Chondrocyte (in vitro differentiated cells): ENCODE measurements at places on chromosomes 4 and X. TPM values are rescaled to one million over a fixed set of nuclear protein-coding genes. Genes with fewer than 3 reads are reported as not detected.
A peak's percentile ranks its signal among the peaks of the same experiment; 100 is the strongest.

DNA sequence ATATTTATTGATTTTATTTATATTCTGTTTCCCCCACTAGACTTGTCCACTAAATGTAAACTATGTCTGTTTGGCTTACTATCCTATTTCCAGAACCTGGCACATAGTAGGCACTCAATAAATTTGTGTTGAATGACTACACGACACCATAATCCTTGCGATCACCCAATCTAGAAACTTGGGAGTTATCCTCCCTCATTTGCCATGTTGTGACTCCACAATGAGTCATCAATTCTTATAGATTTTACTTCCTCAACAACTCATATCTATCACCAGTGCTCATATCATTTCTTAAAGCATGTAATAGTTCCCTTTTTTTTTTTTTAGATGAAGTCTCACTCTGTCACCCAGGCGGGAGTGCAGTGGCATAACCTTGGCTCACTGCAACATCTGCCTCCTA is 39.9 kb upstream of the VAMP7 start:
- DNase-seq = no peak

SMR3B gene
- not detected in 3 replicates for total RNA-seq

- no peak for DNase-seq
Measured at GRCh38 chr4:137644201-137644600, 111.9 kb upstream of the PCDH18 start.

- no peak for DNase-seq
Measured at GRCh38 chrX:28552322-28552721, 34.9 kb upstream of the IL1RAPL1 start.

GRCh38 chrX:134256684-134257083 is 19.7 kb downstream of the CCDC160 start:
- DNase-seq = no peak

STPG2 gene
- 0.12 to 0.77 TPM in 2 of 3 replicates, not detected in the other for total RNA-seq

DNA sequence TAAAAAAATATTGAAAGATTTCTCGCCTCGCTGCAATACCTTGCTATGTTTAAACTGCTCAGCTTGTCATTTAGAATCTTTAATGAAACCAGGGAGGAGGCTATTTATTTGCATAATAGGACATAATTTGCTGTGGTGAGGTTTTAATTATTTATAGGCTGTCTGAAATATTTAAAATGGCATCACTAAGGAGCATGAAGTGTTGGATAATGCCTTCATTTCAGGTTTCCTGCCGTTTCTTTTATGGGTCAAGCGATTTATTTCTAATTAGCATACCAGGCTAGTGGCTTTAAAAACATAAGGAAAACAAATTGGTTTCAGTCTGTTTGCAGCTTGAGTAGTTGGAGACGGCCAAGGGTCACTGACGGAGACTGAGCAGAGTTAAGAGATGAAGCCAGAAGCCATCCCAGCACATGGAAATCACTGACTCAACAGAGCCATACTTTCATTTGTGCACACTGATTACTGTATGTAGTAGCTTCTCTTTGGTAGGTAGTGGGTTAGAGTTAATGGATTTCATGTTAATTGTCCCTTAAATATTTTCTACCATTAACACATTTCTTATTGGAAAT is 1962.4 kb upstream of the TENM3 start:
- no peak for DNase-seq

- no peak for DNase-seq
Measured at GRCh38 chr4:182819751-182820150, 97.4 kb downstream of the DCTD start.

CTAG1B gene
- total RNA-seq = not detected in 3 replicates

- DNase-seq = no peak
Measured at GRCh38 chr4:168618577-168619265, 121.9 kb downstream of the PALLD start.

GRCh38 chr4:123444290-123444731 is 47.7 kb downstream of the SPRY1 start:
- DNase-seq = no peak

GYPA gene
- total RNA-seq = not detected in 3 replicates

PLXNB3 gene
- total RNA-seq = 8.5 to 36.3 TPM (median 34.8 TPM) in 3 replicates

- DNase-seq = no peak
Measured at GRCh38 chr4:96486563-96486962, 646.7 kb downstream of the PDHA2 start.

DNA sequence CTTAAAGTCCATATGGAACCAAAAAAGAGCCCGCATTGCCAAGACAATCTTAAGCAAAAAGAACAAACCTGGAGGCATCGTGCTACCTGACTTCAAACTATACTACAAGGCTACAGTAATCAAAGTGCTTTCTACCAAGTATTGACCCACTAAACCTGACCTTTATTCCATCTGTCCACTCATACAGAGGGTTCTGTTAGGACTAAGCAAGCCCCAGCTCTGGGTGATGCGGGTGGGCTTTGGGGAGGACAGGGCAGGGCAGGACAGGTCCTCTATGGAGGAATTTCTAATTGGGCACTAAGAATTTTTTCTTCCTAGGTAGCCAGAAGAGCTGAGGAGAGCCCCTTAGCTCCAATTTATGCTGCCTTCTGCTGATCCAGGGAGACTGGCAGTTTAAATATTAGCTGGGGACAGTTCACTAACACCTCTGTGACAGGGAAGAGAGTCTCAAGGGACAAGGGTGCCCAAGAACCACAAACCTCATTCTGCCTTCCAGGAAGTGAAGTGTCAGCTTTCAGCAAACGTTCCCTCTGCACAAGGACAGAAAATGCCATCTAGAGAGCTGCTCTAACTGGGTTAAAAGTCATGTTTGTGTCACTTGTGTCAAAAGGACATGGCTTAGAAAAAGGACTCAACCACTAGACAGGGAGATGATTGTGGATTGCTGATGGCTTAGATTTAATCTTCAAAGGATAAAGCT is 143.2 kb downstream of the KIT start:
- no peak for DNase-seq

MID2 gene
- total RNA-seq = 18.0 to 19.8 TPM (median 18.7 TPM) in 3 replicates

GRCh38 chr4:79904331-79904730 is 168.7 kb downstream of the ANTXR2 start:
- DNase-seq = no peak

GRCh38 chr4:154998284-154998683 is 210.2 kb upstream of the NPY2R start:
- DNase-seq = no peak

PABPC1L2B gene
- not detected in 3 replicates for total RNA-seq

DNA sequence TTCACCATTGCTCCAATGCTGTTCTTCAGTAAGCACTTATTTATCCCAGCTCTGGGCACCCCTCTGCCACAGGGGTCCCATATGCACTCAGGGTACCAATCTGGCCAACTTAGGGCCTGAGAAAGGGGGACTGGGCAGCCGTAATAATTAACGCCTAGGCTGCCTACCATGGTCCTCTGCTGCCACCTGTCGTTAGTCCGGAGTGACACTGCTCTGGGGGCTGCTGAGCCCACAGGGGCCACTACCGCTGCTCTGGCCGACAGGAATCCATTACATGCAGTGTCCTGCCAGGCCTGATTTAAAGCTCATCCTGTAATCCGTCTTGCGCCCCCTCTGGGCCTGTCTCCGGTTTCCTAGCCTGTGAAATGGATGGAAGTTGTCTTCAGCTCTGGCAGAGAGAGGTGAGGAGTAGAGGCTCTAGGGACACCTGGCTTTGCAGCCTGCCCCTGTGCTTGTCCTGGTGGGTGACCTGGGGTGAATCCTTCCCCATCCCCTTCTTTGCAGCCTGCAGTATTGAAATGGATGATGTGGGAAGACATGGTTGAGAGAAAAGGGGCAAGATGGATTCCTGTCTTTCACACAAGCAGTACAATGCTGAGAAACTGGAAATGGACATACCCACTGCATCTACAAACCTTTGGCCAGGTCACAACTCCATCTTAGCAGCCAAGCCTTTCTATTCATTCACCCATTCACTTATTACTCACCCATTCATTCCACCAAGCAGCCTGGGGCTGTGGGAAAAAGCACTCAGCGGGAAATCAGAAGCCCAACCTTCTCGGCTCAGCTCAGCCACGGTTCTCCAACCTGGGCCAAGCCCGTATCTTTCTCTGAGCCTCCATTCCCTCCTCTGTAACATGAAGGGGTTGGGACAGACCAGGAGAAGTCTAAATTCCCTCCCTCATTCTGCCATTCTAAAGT is 116.3 kb upstream of the NALF2 start:
- no peak for DNase-seq

- DNase-seq = no peak
Measured at GRCh38 chr4:126697748-126698147, 935.0 kb upstream of the INTU start.

MAOB gene
- total RNA-seq = 0.36 to 3.2 TPM (median 2.9 TPM) in 3 replicates

EIF2S3 gene
- total RNA-seq = 241 to 295 TPM (median 288 TPM) in 3 replicates

DNA sequence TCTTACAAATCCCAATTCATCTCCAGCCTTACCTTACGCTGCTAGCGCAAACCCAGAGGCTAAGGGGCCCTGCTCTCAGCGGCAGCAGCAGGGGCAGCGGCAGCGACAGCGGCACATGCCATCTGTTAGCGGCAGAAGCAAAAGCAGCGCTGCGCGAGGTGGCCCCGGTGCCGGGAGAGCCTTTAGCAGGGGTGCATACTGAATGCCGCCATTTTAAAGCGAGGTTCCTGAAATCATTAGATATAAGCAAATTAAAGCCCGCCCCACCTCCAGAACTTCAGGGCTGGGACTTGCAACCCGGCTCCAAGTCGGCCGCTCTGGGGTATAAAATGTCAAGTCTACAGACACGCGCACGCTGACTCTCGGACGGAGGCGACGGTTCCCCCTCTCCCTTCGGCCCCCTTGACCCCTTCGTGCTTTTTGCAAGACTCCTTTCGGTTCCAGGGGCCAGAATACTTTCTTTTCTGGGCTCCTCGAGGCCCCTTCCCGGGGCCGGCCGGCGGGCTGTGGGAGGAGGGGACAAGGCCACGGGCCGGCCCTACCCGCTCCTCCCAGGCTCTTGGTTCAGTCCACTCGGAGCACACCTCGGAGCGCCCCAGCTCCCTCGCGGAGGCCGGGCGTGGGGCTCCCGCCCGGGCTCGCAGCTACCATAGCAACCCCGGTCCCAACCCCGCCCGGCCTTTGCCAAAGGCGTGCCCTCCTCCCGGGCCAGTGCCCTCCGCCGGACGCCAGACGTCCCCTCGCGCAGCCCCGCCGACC is at the start of gene MBNL3:
Gene MBNL3, minus strand, starts transcription at position 220 of the 759 bp plus-strand sequence. CDS start 49,427 bp downstream, outside the sequence.
- DNase-seq = peak; percentile 92

DCAF4L1 gene
- 0.10 to 0.24 TPM in 2 of 3 replicates, not detected in the other for total RNA-seq

- DNase-seq = no peak
Measured at GRCh38 chr4:145618210-145618931, 814 bp upstream of the MMAA start.

RPA4 gene
- 0.12 to 0.34 TPM (median 0.28 TPM) in 3 replicates for total RNA-seq

DNA sequence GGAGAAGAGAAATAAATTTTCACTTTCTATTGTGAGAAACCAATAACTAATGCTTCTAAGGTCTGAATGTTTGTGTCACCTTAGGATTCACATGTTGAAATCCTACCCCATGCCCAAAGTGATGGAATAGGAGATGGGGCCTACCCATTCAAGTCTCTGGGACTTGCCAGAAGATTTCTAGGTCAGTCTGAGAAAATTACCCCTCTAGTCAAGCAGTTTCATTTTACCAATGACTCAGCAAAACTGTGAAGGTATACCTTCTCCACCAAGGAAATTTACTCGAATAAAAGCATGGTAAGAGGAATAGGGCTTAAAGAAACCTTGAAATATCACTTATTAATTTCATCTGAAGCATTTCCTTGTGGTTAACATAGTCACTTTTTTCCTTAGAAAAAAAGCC is 23.5 kb upstream of the PAPSS1 start:
- no peak for DNase-seq

PLP1 gene
- 0.77 to 1.2 TPM (median 1.1 TPM) in 3 replicates for total RNA-seq

DNA sequence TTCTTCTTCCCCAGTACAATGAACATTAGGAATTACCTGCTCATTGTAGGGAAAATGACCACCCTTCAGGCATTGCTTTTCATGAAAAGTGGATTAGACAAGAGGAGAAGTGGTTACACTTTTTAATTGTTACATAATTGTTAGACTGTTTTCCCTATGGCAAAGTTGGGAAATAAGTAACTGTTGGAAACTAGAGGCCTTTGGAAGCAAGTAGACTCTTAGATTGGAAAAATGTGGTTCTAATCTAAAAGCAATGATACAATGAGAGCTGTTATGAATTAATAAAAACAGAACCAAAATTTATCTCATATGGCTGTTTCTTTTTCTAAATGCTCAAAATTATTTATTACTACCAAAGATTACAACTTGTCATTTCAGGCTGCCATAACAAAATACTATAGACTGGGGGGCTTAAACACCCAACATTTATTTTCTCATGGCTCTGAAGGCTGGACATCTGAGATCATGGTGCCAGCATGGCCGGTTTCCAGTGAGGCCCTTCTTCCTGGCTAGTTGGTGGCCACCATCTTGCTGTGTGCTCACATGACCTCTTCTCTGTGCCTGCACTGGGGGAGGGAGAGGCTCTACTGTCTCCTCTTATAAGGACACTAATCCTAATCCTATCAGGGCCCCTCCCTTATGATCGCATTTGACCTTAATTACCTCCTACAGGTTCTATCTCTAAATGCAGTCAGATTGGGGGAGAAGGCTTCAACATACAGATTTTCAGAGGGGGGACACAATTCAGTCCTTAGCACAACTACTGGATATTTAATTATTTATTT is 12.5 kb downstream of the CC2D2A start:
- no peak for DNase-seq

DNA sequence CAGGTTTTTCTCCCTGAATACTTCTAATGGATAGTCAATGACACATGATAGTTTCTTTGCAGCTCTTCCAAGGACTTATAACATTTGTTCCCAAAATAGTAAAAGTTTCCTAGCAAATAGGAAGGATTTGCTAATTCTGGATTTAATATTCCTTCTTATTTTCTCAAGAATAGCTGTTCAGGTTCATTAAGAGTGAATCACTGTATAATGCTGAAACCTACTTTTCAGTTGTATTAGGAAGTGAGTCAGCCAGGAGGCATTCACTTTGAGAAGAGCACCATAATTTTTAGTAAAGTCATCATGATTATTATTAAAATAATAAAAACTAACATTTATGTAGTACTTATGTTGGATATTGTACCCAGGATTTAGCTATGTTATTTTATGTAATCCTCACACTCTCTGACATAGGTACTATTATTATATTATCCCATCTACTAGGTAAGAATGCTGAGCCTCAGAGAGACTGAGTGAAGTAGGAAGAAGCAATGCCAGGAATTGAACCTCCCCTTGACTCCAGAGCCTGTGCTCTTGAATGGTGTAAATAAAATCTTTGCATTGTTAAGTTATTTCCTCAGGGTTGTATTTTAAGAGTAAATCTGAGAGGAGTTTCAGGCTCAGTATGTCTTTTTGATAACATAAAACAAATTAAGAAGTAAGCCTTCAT is 114.8 kb downstream of the REELD1 start:
- no peak for DNase-seq

DNA sequence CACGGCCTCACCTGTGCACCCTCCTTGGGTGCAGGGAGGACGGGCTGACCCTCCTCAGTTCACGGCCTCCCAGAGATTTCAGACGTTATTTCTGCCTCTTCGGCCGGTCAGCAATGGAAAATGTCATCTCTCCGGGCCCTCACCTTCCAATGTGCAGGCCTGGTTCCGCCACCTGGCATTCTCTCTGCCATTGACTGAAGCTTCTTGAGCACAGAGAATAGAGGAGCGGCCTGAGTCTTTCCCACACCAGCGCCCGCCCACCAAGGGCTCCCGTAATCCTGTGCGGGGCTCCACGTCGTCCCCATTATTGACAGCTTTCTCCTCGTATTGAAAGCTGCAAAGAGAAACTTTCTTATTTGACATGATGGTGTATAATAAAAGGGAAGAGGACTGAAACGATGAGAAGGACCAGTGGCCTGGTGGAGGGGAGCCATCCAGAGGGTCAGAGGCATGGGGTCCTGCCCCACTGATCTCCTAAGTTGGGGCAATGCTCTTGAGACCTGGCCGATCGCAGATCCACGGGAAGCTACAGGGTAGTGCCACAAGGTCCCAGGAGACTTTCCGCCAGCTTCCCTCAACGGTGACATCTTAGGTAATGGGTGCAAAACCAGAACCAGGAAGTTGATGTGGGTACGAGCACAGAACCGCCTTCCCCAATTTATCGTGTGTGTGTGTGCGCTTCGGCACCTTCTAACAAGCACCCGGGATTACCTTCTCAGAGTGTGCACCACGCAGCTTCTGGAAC is 20.6 kb downstream of the HTRA3 start:
- DNase-seq = peak; percentile 53
